ENCODE measurements at places on chromosomes 7 and 10.

- no peak for DNase-seq
Measured at GRCh38 chr7:118590107-118590506, 365.6 kb downstream of the ANKRD7 start.

- DNase-seq, result no peak
Measured at GRCh38 chr10:667096-667495, 22.4 kb downstream of the DIP2C start.

- no peak for DNase-seq
Measured at GRCh38 chr7:96824686-96825085, 115.0 kb upstream of the SEM1 start.

DNA sequence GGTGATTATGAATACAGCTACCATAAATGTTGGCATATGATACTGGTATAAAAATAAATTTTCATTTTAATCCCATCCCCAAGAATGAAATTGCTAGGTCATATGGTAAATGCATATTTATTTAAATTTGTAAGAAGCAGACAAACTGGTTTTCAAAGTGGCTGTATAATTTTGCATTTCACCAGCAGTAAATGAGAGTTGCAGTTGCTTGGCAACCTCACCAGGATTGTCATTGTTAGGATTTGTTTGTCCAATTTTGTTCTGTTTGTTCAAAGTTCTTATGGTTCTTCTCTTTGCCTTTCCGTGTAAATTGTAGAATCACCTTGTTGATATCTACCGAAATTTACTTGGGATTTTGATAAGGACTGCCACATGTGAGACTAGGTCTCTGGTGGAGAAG, 237.4 kb downstream of the OTUD1 start:
- no peak for DNase-seq

DNA sequence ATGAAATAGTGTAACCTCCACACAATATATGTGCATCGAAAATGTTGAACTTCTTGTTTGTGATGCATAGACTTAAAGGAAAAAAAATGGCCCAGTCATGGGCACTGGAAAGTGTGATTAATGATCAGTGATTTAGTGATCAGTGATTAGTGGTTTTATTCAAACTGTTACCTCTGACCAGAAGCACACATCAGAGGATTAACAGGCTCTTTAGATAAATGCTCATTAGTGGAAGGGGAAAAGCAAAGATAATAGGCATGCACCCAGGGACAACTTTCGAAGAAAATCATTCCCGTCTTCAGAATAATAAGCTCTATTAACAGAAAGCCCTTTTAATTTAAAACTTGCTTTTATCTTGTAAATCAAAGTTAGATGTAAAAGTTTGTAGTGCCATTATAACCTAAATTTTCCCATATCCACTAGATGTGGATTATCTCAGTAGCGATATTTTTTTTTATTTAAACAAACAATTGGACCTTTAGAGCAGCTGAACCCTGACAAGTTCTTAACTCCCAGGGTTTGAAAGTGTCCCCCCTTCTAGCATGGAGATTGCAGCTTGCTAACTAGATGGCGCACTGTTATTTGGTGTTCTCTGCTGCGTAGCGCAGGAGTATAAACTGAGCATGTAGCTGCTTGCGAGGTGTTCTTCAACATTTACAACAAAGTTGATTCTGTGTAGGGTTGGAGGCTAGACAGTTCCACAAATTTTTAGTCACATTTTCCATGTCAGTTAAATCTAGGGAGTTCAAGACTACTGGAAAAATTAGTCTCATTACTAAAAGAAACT, at the start of gene CREB5:
CREB5 (plus strand) TSS at position 643 of the 787 bp plus-strand sequence. CDS start 397 bp downstream, outside the sequence.
- DNase-seq, result no peak

DNA sequence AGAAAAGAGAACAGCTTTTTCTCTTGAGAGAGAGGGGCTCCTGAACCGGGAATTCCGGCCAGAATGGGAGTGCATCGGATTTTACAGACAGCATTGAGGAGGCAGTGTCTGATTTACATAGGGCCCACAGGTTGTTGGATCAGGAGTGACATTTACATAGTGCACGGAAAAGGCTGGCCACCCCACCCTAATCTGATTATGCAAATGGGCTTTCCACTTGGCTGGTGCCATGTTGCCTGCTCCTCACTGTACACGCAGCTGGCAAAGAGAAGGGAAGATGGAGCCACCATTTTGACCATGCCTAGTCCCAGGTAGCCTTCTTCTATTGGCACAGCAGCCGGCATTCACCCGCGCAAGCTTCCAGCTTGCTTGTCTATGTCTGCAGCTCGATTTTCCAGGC, 77.5 kb upstream of the FAM171A1 start:
- DNase-seq, result no peak

GRCh38 chr10:2137549-2138174, 400.3 kb upstream of the ADARB2 start:
- DNase-seq, result no peak

DNA sequence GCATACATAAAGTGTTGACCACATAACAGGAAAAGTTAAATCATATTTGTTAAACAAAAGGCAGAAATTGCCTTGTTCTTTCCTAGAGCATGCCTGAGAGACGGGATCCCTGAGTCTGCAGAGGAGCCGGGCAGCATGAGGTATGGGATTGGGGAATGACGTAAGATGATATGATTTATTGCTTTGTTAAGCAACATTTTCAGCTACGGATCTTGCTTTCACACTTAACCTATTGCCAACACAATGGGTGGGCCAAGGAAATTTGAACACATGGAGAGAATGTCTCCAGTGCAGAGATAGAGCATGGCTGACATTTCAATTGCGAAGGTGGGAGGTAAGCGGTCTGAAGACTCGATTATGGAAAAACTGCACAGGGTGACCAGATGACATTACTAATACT, 76.7 kb downstream of the EMX2 start:
- DNase-seq, result no peak

DNA sequence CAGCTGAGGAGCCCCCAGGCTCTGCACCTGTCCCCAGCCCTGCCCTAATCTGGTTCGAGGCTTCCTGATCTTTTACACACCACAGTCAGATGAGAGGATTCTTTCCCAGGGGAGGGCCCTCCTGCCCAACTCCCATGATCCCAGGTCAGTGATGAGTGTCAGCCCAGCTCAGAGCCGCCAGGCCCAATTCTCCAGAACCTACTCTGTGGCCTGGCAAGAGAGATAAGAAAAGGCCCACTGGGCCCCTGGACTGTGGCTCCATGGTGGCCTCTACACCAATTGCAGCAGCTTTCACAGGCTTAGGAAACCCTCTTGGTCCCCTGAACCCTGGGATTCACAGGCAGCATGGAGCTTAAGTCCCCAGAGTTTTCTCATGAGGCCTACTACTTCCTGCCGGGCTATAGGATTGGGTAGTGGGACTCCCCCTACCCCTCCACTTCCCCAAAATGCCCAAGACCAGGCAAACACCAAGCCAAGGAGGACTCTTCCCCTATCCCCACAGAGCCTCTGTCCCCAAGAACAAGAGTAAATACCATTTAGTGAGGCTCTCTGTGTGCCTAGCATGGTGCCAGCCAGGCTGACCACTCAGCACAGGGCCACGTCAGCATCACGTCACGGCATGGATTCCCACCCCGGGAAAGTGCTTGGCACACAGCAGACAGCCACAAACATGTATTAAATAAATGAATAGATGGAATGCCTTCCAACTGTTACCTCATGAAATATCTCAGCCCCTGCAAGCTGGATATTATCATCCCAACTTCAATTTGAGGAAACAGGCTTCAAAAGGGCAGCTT, 100.0 kb downstream of the GRID1 start:
- DNase-seq, result no peak

DNA sequence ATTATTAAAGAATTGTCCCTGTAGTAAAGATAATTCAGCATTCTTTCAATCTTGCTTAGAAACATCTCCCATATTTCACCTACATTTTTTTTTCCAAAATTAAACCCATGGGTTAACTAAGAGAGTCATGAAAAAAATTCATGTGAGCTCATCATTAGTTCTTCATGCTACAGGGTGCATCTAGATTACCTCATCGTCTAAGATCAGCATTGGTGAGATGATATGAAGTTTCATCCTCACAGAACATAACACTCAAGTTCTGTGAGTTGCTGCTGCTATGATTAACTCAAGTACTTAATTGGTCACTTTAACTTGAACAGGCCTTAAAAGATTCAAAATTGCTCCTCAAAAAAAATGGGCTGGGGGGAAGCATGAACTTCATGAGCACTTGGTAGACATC, 50.0 kb downstream of the RAB11FIP2 start:
- DNase-seq, result no peak

- DNase-seq, result no peak
Measured at GRCh38 chr7:141354251-141354650, 197.0 kb upstream of the AGK start.

GRCh38 chr10:73032536-73032935, 64.1 kb downstream of the P4HA1 start:
- no peak for DNase-seq

All from pulmonary artery endothelial cell (primary cell).